ENCODE measurements at places on chromosomes 12 and 14.

DNA sequence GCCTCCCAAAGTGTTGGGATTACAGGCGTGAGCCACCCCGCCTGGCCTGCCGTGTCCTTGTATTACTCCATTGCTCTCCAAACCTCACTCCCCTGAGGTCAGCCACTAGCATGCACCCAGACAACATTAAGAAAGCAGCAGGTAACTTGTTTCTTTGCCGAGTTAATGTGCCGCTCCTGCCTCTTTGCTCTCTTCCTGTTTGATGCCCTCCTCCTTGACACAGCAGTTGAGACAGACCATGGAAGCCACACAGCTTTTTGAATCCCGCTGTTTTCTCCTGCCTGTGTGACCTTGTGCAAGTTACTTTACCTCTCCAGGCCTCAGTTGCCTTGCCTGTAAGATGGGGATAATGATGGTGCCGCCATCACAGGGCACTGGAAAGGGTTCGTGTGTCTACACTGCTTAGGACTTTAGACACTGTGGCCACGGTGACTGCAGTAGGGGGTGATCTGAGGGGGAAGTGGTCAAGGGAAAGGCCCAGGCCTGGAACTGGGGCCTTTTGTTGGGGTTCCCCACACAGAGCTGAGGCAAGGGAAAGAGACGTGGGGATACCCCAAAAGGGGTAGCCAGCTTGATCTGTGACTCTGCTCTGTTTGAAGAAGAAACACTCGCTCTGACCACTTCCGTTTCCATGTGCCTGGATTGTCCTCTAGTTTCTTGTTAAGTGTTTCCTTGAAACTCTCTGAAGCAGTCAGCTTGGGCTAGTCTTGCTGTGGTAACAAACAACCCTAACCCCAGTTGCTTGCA, 69.3 kb downstream of the RIN3 start:
- no peak for DNase-seq

GRCh38 chr12:119136811-119137410, 41.8 kb upstream of the HSPB8 start:
- DNase-seq: no peak

DNA sequence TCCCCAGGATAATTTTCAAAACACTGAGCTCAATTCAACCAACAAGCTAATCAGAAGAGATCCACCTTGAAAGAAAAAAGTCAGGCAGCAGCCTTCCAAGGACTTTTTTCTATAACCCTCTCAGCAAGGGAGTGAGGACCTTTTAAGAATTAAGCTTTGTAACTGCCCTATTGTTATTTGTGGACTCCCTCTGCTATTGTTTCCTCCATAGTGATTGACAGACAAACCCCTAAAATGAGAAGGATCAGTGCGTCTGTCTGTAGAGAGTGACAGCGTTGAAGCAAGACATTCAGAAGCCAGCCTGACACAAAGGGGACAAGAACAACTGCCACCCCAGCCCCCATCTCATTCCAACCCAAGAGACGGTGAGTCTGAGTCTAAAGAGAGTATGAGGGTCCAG, 30.3 kb upstream of the BTG1 start:
- no peak for DNase-seq

GRCh38 chr12:66003951-66004350, 126.6 kb downstream of the LLPH start:
- DNase-seq: no peak

- DNase-seq: no peak
These were observed 479.7 kb upstream of the MGAT4C start for GRCh38 chr12:86735851-86736250.

- DNase-seq: no peak
These were observed 85.1 kb upstream of the LRIG3 start for GRCh38 chr12:59005193-59005955.

Measured in NT2/D1 (cell line).